K562 (cell line): ENCODE measurements at places on chromosomes 4 and X. TPM values are rescaled to one million over a fixed set of nuclear protein-coding genes. Genes with fewer than 3 reads are reported as not detected.
A peak's percentile ranks its signal among the peaks of the same experiment; 100 is the strongest.

The FAM9C gene
- not detected in 2 replicates for total RNA-seq

The ING2 gene
- 8.7 and 10.0 TPM in 2 replicates for total RNA-seq

DNA sequence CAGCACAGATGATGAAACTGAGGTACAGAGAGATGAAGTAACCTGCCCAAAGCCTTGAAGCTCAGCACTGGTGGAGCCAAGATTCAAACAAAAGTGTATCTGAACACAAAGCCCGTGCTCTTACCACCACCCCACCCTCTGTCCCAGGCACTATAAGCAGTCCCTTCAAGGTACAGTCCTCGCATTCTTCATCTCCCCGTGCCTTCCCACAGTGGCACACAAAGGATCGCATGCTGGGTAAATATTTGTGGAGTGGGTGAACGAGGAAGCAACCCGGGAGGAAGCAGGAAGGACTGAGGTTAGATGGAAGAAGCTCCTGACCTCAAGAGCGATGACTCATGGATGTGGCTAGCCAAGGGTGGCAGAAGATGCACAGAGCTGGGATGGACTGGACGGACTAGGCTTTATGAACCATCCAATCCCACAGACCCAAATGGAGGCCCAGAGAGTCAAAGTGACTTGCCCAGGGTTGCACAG lies 18.4 kb downstream of the IQSEC2 start:
- no peak overlapping the region for H3K4me3 ChIP-seq
- peak overlapping the region; percentile 10; the same call in 1 of the 3 replicates for H3K27ac ChIP-seq
- H3K36me3 ChIP-seq = peaks cover 2% of the 10 kb centered on the region; the same call in 1 of the 3 replicates

GRCh38 chrX:134368126-134368525 lies 91.8 kb upstream of the HPRT1 start:
- H3K4me3 ChIP-seq = no peak overlapping the region
- peaks cover 39% of the 10 kb centered on the region for H3K4me1 ChIP-seq
- no peak overlapping the region for H3K27ac ChIP-seq
- DNase-seq = no peak
- H3K27me3 ChIP-seq = no peaks in the 10 kb centered on the region

GRCh38 chr4:4424499-4425115 lies 37.7 kb downstream of the NSG1 start:
- H3K27ac ChIP-seq = no peak overlapping the region
- peaks cover 30% of the 10 kb centered on the region; the same call in 2 of the 3 replicates for H3K36me3 ChIP-seq
- no peak overlapping the region for H3K4me3 ChIP-seq
- DNase-seq = no peak
- H3K27me3 ChIP-seq = no peaks in the 10 kb centered on the region
- no peaks in the 10 kb centered on the region for H3K4me1 ChIP-seq

DNA sequence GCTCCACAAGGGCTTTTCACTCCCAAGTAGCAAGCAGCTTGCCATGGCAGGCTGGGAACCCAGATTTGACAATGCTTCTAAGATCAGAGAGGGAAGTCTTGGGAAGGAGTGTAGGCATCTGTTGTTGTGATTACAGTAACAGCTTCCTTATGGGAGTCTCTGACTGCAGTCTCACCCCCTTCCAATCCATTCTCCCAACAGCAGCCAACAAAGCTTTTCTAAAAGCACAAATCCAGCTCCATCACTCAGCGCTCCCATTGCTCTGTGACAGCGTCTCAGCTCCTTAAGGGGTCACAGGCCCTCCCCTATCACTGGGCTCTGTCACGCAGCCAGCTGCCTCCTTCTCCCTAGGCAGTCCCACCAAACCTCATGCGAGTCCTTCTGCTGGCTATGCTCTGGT lies 7.1 kb downstream of the IGFBP7 start:
- no peaks in the 10 kb centered on the region for H3K4me1 ChIP-seq
- H3K36me3 ChIP-seq = no peaks in the 10 kb centered on the region
- no peak overlapping the region for H3K4me3 ChIP-seq
- no peaks in the 10 kb centered on the region for H3K27me3 ChIP-seq

- DNase-seq = no peak
- H3K27me3 ChIP-seq = no peaks in the 10 kb centered on the region
- no peaks in the 10 kb centered on the region; the same call in 1 of the 2 replicates for H3K4me1 ChIP-seq
- H3K27ac ChIP-seq = no peak overlapping the region
- H3K36me3 ChIP-seq = no peaks in the 10 kb centered on the region
- no peak overlapping the region for H3K4me3 ChIP-seq
Observed at GRCh38 chrX:41389311-41389888, 55.4 kb downstream of the DDX3X start.
